NCI-H146 (cell line): ENCODE measurements at places on chromosomes 5 and 9.
A peak's percentile ranks its signal among the peaks of the same experiment; 100 is the strongest.

DNA sequence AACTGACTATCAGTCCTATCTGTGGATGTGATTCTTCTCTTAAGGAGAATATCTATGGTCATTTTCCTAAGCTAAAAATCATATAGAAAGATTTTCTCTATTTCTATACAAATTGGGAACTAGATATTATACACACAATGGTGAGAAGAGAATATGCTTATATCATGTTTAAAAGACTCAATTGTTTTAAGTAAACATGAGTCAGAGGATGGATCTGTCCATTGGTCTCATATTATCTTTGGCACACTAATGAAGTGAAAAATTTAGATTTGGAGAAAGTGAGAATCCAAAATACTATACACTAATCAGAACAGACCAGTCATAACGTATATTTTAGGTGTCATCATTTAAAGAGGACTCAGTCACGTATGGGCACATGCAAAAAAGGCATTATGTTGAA is 16.5 kb upstream of the SPINK14 start:
- no peak for DNase-seq

DNA sequence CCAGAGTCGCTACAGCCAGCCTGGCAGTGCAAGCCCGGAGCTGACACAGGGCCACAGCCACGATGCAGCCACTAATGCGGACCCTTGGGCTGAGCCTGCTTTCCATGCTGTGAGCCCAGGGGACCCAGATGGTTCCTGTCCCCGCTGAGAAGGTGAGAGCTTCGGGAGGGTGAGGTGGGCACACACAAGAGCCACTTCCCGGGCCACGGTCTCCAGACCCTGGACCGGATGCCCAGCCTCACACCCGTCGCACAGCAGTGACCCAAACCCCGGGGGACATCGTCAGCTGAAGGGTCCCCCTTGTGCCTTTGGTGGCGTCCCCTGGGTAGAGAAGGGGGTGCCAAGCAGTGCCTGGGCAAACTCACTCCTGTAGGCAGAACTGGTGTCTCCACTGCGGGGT is 13.4 kb downstream of the PAEP start:
- DNase-seq = no peak

DNA sequence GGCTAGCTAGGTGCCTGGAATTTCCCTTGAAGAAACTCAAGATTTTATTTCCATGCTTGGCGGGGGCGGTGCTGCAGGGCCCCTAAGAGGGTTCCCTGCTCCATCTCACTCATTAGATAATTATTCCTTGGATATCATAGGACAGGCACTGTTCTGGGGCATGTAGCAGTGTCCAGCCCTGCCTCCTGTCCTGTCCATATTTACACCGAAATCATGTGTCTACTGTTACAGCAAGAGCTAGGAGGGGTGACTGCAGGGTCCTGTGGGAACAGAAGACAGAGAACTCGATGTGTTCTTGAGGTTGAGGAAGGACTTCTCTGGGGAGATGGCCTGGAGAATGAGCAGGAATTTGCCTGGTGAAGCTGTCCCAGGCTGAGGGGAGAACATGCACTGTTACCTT is 96.6 kb downstream of the CYFIP2 start:
- DNase-seq = no peak

DNA sequence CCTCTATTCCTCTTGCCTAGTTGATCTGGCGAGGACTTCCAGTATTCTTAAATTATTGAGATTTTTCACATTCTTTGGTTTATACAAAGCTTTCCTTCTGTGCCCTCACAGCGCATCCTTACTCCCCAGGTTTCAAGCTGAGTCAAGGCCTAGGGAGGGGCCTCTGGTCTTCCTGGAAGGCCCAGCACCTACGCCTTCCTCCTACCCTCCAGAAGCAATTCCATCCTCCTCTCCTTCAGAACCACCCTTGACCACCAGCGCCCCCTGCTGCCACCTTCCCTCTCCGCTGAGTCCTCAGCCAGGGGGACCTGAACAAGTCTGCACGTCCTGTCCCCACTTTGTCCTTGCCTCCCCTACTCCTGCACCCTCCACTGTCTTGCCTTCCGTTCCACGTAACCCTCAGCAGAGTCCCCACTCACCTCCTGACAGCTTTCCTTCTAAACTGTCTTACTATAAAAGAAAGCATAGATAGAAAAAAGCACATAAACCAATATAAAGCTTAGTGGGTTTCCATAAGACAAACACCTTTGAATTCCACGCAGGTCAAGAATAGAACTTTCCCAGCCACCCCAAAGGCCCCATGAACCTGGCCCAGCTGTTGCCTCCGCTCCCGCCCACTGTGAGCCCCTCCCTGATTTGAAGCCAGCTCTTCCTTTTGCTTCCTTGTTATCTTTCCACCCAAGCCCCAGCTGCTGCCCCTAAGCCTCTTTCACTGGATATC is 63.0 kb upstream of the CTSL start:
- DNase-seq = peak; percentile 1

GRCh38 chr9:98249771-98250170 is 5.7 kb downstream of the TBC1D2 start:
- DNase-seq = no peak

DNA sequence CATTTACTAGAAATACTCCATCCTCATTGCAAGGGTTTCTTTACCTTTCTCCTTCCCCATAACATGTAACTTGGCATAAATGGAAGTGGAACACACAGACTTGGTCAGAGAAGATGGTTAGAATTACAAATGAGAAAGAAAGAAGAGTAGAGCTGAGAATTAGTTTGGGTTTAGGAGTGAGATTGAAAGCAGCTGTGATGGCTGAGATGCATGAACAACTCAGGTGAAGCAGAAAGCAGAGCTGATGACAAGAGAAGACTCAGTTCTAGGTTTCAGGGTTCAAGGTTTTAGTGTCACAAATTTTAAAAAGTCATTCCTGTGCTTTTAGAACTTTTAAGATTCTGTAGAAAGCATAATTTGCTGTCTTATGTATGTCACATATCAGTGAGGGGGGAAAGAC is 54.0 kb downstream of the TMEM161B start:
- no peak for DNase-seq

- no peak for DNase-seq
These were observed 5.5 kb downstream of the ARHGEF37 start for GRCh38 chr5:149586708-149587318.

DNA sequence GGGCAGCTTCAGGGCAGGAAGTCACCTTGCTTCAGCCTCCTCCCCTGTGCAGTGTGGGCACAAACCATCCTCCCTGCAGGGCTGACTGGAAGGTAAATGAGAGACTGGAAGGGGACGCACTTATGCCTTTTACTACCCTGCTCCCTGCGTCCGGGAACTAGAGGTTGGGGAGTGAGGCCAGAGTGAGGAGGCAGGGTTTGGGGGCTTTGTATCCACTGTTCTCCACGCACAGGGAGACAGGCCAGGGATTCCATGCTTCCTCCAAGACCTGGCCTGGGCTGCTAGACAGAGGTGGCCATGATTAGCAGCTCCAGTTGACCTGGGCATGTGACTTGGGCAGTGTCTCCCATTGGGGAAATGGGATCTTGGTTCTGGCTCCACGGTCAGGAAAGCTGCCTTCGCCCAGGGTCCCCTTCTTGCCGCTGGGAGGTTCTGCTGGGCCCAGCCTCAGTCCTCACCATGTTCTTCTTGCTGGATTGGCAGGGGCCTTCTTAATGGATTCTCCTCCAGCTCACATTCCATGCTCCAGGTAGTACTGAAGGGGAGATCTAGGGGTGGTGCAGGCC is 37.0 kb upstream of the PSD2 start:
- no peak for DNase-seq

- no peak for DNase-seq
These were observed 59.9 kb downstream of the WDR36 start for GRCh38 chr5:111151998-111152397.

DNA sequence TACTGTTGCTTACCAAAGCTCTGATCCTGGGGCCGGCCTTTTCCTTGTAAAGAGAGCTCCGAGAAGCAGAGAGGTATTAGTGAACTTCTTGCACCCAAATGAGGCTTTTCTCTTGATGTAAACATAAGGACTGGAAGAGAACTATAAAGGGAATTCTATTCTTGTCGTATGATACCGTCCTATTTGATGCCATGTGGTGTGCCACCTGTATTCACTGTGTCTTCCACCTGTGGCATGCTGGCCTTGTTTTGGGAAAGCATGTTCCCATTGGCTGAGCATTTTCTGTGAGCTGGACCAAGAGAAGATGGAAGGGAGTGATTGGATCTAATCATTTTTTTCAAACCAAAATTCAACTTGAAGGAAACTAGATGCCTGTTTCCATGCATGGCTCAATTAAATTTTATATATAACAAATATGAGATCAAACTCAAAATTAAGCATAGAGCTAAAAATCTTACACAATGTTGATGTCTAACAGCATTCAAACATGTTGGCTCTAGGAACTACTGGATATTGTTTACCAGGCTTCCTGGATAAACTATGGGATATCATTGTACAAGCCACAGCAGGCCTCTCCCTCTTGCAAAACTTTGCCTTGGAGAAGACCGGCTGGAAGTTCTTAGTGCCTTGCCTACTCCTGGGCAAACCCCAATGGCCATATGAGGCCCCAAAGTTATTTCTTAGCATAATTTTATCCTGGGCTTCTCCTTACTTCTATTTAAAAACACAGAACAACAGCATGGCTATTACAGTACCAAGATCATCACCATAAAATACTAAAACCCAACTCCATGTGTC is 115.3 kb downstream of the TSSK1B start:
- DNase-seq = no peak

DNA sequence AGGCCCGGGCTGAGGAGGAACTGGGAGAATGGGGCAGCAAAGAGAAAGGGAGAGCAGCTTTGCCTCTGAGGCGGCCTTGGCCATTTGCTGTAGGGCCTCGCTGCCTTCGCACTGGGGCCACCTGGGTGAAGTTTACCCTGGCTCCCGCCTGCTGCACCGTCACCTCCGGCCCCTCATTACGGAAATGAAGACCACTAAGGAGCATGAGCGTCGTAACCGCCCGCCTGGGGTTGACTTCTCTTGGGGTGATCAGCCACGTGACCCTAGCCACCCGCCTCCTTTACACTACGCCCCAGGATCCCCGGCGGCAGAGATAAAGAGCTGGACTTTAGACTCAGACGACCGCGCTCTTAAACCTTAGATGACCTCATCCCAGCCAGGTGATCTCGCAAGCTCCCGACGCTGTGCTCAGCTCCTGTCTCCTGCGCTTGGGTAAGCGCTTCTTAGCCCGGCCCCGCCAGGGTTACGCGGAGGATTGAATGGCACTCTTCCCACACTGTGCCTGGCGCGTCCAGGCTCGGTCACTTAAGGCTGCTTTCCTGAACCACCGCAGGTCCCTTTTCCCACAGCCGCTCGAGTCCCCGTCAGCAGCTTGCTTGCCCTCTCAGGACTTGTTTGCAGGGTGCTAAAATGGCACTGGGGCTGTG is 107.9 kb upstream of the LARP1 start:
- DNase-seq = peak; percentile 73

DNA sequence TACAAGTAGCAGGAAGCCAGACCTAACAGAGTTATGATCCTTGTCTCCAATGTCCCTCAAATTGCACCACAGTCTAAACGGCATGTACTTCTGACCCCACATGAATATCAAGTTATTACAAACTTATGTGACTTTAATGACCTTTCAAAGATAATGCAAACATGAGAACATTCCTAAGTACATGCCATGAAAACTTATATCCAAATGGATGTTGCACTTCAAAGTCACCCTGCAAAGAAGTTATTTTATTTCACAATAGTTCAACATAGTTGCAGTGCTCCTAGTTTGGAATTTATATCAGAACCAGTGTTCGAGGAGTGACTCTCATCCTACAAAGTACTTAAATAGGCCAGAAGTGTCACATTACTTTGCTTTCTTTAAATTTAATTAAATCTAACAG is 41.2 kb upstream of the ITGA1 start:
- no peak for DNase-seq

DNA sequence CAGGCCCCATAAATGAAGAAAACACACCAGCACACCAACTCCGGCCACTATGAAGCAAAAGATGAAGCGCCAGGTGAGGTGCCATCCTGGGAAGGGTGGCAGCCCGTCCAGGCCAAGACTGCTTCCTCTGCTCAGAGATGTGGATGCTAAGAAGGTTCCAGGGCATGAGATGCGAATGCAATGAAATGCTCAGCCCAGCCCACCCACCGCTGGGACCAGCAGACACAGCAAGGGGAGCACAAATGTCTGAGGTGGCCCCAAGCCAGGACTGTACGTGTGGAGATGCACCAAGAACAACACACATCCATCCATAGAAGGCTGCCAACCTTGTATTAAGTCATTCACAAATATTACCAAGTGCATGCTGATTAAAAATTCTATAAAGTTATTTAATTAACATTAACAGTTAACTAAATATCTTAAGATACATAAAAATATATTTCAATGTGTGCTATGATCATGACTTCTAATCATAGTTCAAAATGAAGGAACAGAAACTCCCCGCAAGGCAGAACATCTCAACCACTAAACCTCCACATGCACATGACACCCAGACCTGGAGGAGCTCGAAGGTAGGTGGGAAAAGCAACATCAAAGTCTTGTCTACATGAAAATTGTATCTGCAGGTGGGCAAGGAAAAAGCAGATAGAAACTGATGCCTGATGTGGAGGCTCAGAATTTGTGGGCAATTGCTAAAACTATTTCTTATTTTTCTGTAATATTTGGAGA is 43.7 kb downstream of the BICD2 start:
- no peak for DNase-seq

DNA sequence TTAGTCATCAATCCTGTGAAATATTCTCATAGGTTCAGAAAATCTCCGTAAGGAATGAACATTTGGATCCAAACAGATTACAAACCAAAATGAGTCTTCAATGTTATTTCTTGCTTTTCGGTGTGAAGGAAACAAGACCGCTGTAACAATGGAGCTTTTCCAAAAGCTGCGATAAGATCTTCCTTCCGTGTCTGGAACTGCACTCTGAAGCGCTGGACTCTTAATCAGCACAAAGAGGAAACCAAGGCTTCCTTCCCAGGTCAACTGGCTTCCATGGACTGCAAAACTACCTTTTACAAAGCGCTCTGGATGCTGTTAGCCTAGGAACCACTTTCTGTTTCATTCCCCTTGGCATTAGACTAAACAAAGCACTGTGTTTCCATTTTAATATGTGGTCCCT is 137.9 kb upstream of the BASP1 start:
- DNase-seq = no peak

- DNase-seq = no peak
These were observed 109.7 kb downstream of the TSSK1B start for GRCh38 chr5:113325054-113325453.

DNA sequence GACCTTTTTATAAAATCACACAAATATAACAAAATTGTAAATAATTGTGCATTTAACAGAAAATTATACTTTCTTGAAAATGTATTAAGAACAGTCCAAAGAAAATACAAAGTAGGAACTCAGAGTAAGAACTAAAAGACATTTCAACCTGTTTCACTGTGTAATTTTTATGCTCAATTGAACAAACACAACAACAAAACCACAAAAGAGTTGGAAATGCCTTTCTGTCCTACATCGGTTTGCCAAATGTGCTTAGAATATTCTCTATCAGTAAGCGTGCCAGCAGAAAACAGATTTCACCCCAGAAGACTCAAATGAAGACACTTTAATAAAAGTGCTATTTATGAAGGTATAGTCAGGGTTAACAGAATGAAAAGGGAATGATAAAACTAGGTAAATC is 592.1 kb downstream of the PRELID2 start:
- no peak for DNase-seq
